ENCODE measurements at places on chromosomes 1 and 21. TPM values are rescaled to one million over a fixed set of nuclear protein-coding genes. Genes with fewer than 3 reads are reported as not detected.

CFHR4 gene
- not detected for total RNA-seq

ERMAP gene
- total RNA-seq, result 3.0 TPM

RIMKLA gene
- 10.3 TPM for total RNA-seq

SH2D2A gene
- not detected for total RNA-seq

TNFAIP8L2 gene
- 1.6 TPM for total RNA-seq

KIAA0319L gene
- total RNA-seq, result 59.1 TPM

NGF gene
- 1.7 TPM for total RNA-seq

IL24 gene
- total RNA-seq, result not detected

Data from cerebellum (tissue), 4 donors.